ENCODE measurements at places on chromosomes 3 and 15.

DNA sequence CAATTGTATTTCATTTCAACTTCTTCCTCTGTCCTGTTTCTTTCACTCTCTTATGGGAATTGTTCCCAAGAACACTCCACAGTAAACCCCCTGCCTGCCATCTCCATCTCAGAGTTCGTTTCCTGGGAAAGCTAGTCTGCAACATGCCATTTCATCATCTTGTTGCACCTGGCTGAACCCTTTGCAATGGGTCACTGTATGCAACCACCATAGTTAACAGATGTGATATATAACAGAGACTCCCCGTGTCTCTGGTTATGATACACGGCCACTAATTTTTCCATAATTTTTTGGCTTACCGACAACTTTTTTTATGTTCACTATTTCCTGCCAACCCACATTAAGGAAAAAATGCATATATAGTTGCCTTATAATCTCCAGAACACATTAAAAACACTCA lies 95.5 kb downstream of the CHST2 start:
- DNase-seq, result no peak

- no peak for DNase-seq
Observed at GRCh38 chr3:125433091-125433534, 58.0 kb upstream of the ZNF148 start.

DNA sequence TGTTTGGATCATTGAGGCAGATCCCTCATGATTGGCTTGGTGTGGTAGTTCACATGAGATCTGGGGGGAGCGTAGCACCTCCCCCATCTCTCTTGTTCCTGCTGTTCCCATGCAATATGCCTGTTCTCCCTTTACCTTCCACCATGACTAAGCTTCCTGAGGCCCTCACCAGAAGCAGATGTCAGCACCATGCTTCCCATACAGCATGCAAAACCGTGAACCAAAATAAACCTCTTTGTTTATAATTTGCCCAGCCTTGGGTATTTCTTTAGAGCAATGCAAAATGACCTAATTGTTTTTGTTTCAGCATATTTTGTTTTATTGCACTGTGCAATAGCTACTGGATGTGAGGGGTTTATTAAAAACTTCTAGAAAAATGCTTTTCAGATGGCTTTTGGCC lies 56.6 kb upstream of the CHST2 start:
- DNase-seq, result no peak

DNA sequence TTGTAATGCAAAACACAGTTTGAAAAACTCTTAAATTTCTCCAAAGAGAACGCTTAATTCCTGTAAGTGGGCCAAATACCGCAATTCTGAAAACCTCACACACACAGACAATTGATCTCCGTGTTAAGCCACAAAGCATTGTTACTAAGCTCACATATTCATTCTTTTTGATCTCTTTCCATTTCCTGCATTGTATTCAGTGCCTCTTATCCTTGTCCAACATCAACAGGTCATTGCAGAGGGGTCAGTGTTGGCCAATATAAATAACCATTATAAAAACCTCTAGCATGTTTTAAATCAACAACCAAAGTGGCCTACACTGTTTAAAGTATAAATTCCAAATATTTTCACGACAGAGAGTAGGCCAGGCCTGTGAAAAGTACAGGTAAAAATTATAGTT lies 171.1 kb downstream of the PDZRN3 start:
- no peak for DNase-seq

GRCh38 chr3:73061416-73061815 lies at the start of gene EBLN2:
TSS of gene EBLN2 (plus strand) at chr3:73061659. CDS start at chr3:73062082, 423 bp downstream.
- no peak for DNase-seq

- DNase-seq, result no peak
Observed at GRCh38 chr3:50661321-50661837, 13.3 kb upstream of the DOCK3 start.

DNA sequence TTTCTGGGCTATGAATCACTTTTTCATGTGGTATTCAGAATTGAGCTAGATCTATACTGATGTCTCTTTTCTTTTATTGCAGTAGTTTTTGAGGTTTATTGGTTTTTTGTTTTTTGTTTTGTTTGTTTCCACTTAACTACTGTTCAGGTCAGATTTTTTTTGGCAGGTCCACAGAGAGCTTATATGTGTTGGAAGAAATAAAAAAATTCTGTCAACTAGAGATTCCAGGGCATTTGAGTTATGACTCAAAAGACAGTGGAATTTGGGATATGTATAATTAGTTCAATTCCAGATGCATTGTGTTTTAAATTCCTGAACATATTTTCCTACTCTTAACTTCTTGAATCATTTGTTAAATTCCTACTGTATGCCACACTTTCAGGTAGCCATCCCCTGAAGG lies 727.2 kb downstream of the SI start:
- no peak for DNase-seq

DNA sequence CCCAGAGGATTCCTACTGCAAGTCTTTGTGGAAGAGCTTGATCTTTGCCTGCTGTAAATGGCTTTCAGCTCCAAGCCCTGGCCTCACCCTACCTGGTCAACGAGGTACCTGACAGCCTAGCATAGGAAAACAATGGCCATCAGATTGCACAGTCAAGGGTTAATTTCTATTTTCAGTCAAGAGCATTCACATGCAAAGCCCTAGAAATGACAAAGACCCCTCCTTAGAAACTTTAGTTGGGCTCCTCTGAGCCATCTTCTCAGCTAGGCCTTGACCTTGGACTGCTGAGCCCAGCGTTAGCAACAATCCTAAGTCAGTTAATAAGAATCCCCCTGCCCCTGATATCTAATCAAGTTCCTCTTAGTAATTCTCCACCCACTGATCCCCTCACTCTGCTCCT lies 18.5 kb downstream of the MESD start:
- no peak for DNase-seq

DNA sequence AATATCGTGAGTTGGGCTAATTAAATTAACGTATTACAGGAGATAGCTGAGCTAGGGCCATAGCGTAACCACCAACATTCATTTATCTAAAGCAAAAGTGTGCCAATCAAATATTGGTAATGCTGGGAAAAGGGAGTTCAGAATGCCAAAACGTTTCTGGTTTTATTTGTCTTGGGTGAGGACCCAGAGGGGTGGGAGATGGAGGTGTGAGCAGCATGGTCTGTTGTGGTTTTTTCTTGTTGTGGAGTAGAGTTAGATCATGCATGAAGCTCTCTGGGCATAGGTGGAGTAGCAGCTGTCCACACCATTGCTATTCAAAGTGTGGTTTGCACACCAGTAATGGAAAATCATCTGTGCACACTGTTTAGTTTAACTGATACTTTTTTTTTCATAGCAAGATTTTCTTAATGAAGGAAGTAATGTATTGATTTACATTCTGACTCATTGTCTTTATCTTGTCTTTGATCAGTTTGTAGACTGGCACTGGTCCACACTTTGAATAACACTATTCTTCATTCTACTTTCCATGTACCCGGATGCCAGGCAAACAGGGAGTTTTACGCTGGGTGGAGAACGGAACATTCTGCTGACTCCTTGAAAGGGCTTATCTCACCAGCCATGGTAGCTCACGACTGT lies 50.8 kb upstream of the CRTC3 start:
- DNase-seq, result no peak

DNA sequence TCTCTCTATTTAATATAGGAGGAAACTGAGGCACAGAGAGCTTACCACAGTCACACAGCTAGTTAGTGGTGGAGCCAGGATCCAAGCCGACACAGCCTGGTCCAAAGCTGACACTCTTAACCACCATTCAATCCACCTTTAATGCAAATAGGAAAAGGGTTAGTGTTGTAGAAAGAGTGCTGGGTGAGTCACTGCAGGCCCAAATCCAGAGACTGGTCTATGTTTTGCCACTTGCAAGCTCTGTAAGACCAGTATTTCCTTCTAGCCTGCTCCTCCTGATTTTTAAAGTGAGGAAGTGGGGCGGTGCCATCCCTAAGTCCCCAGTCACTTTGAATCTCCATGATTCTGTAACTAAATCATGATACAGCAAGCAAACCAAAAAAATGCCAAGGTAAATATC lies 111.0 kb downstream of the MECOM start:
- no peak for DNase-seq

GRCh38 chr3:181699171-181699903 lies 12.4 kb upstream of the SOX2 start:
- DNase-seq, result no peak

- no peak for DNase-seq
Observed at GRCh38 chr3:101677436-101678286, 729 bp upstream of the ZBTB11 start.

DNA sequence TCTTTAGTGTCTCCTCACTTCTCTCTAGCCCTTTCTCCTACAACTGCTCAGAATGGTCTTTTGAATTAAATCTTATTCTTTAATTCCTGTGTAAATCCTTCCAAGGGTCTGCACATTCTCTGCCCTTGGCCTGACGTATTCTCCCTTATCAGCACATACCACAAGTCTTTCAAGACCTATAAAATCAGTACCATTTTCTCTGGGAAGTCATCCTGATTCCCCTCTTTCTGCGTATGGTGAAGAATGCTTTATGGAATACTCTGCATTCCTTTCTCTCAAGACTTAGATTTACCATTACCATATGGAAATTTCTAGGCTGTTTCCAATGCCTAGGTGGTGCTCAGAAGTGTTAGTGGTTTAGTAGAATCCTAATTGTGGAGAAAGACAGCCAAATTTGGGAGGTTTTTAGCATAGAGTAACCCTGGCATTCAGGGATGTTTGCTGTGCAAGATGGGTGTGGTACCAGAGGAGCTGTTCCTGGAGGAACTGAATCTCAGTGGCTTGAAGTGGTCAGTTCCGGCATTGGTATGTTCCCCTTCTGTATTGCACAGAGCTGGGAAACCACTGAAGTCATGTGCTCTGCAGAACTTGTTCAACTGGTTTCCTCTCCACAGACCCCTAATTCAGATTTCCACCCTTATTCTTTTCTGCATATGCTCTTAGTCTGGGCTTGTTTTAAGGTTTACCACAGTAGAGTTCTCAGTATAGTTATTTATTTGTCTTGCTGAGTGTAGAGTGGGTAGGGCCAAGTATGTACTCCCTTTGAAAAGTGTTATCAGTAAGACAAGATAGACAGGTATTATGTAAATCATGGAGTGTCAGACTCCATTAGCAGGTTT lies 24.5 kb downstream of the IQGAP1 start:
- no peak for DNase-seq

DNA sequence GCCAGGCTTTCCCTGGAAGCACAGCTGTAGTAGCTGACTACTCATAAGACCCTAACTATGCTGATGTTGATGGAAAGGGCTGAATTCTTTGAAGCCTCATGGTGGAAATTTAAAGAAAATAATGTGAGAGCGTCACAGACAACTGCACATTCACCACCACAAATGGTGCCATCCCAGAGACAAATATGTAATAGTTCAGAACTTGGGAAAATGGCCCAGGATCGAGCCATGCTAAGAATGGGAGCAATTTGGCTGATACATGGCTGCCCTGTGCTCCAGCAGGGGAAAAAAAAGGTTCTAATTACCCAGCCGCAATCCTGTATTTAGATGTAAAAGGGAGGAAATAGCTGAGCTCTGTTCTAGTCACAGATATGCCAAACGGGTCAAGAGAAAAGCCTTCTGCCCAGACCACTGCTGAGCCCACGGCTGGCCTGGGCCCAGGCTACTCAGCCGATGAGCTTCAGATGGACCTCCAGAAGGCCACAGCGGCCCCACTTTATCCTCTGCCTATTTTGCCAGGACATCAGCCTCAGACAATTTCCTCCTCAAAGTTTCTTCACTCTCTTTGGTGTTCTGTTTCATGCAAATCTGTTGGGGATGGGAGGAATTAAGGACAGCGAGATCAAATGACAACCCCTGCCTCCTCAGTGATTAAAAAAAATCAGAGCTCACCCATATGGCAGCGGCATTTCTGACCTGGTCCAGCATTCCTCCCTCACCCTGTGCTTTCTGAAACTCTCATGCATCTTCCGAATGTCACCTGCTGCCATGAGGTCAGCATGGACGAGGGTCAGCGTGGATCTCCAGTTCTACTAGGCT lies 54.5 kb upstream of the MEX3B start:
- DNase-seq, result no peak

DNA sequence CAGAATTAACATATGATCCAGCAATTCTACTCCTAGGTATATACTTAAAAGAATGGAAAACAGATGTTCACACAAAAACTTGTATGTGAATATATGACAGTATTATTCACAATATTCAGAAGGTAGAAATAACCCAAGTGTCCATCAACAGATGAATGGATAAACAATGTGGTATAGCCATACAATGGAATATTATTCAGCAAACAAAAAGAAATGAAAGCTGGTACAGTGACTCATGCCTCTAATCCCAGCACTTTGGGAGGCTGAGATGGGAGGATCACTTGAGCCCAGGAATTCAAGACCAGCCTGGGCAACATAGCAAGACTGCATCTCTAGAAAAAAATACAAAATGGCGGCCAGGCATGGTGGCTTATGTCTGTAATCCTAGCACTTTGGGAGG lies 129.4 kb downstream of the RBPMS2 start:
- no peak for DNase-seq

- no peak for DNase-seq
Observed at GRCh38 chr15:52103217-52104207, 9.1 kb downstream of the BCL2L10 start.

GRCh38 chr15:60660290-60661051 lies 181.5 kb upstream of the ICE2 start:
- no peak for DNase-seq

DNA sequence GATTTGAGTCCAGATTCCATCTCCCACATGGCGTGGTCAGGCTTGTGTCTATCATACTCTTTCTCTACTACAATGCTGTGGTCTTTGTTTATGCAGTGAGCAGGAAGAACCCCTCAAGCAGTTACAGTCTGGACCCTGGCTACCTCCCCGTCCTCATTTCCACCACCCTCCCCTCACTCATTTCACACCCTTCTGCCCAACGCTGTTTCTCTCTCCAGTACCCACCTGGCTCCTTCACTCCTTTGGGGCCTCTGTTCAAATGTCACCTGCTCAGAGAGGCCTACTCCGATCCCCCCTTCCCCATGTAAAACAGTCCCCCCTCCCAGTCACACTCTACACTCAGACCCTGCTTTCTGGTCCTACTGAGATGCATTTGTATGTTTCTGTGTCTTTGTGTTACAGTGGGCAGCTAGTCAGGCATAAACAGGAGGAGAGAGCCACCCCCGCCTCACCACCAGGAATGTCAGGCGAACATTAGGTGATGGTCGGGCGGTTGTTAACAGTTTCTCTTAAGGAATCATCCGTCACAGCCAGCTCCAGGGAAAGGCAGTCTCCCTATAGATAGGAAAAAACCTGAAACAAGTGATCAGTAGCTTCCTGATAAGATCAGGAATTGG lies 53.7 kb upstream of the CA12 start:
- DNase-seq, result no peak

DNA sequence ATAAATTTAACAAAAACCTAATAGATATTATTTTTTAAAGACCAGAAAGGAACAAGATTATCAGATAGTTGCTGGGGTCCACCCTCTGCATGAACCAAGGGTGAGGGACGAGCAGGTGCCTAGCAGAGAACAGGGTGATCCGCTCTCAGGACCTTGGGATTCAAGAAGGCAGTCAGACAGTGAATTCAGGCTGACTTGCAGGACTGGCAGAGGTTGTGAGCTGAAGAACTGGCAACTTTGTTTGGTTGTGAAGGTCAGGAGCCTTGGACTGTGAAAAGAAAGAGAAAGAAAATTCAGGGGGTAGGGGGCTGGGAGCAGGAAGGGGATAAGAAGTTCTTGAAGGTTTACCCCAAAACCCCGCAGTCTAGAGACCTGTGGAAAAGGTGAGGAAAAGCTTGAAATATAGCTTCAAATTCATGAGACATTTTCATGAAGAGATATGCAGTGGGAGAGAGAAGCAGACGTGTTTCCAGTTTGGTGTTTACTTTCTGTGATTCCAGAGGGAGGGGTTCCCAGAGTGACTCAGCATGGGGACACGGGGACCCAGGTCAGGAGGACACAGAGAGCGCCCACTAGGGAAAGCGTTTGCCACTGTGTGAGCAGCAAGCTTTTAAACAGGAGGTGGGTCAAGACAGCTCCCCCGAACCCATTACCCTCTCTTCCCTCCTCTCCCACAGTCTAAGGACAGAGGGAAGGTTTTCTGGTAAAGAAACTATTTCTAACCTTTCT lies 217.2 kb upstream of the UMPS start:
- no peak for DNase-seq

Data from NCI-H1092 treated with DMSO at 0.1 percent for 48 hours (cell line).